Brain pericyte (primary cell): ENCODE measurements at places on chromosomes 5 and 9.

DNA sequence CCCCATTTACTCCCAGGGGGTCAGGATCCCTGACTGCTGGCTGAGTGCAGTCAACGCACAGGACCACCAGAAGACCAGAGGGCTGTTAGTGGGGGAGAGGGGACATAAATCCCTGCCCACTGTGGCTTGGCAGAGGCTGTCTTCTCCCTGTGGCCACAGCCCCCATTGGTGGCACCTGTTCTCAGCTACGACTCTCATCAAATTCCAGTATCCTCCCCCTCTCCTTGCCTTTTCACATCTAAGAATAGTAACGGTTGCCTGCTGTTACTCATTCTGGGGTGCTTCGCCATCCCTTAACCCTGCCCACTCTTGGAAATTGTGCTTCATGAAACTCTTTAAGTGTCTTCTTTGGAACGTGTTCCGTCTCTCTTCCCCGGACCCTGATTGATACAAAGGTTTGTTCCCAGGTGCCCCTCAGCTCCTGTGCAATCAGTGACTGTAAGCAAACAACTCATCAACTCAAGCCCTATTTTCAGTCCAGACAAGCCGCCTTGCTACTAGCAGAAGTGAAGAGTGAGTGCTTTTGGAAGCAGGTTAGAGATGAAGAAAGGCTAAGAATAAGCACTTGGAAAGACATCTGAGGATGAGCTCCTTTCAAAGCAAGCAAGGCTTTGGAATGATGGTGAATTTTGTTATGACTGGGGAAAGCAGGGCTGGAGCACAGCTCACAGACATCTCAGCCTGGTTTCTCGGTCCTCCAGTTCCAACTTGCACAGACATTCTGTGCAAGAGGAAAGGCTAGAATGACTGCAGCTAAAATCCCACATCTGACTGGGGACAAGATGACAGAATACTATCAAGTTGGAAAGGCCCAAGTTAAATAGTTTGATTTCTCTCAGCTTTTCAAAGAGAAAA lies 22.9 kb upstream of the DENND1A start:
- no peak for DNase-seq

- DNase-seq, result no peak
Observed at GRCh38 chr5:81315336-81315735, 13.9 kb downstream of the ZCCHC9 start.

DNA sequence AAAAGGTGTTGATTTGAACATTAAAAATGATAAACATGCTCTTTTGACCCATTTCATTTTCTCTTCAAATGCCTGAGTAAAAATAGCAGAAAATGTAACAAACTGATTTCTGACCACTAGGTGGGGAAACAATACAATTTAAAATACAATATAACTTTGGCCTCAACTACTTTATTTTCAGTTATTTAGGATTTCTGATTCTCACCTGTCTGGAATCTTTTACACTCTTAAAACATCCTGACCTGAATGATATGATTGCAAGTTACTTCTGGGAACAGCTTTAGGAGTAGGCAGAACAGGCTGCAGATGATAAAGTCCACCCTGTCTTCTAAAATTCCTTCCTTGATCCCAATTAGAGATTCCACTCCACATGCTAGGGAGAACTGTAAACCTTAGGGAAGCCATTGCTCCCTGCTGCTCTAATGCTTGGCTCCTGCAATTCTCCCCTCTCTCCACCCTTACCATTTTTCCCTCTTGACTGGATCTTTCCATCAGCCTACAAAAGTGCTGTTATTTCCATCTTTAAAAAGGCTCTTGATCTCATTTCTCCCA lies 70.3 kb downstream of the FYB1 start:
- no peak for DNase-seq

DNA sequence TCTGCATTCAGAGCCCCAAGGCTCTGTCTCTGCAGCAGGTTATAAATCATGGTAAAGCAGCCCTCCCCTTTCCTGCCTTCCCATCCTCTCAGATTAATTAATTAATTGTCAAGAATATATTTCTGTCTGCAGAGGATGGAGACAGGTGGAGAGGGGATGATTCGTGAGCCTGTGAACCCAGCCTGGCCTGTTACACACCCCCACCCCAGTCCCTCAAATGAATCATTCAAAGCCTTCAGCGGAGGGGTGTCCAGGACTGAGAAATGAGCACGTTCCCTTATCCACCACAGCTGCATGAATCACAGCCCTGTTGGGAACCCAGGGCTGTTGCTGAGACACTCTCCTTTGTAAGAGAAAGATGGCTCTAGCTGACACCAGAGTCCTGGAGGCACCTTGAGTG lies 56.0 kb downstream of the NIPAL4 start:
- no peak for DNase-seq

GRCh38 chr9:124475868-124476690 lies 25.8 kb downstream of the ADGRD2 start:
- DNase-seq, result no peak
